Fibroblast of skin of right quadriceps (primary cell): ENCODE measurements at places on chromosomes 2 and 18.

DNA sequence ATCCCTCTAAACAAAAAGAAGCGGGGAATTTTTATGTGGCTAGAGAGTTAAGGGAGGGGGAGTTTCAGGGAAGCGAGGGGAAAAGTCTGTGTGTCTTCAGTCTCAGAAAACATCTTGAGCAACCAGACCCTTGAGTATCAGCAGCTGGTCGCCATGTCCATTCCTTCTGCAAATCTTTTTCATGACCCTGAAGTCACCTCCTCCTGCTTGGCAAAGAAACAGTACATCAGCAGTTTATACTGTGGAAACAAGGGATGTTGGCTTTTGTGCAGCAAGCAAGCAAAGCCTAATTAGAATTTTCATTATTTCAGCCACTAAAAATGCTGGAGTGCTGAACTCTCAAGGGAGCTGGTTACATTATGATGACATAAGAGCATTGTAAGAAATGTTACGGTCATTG, 187.4 kb upstream of the SLC8A1 start:
- no peak for DNase-seq

DNA sequence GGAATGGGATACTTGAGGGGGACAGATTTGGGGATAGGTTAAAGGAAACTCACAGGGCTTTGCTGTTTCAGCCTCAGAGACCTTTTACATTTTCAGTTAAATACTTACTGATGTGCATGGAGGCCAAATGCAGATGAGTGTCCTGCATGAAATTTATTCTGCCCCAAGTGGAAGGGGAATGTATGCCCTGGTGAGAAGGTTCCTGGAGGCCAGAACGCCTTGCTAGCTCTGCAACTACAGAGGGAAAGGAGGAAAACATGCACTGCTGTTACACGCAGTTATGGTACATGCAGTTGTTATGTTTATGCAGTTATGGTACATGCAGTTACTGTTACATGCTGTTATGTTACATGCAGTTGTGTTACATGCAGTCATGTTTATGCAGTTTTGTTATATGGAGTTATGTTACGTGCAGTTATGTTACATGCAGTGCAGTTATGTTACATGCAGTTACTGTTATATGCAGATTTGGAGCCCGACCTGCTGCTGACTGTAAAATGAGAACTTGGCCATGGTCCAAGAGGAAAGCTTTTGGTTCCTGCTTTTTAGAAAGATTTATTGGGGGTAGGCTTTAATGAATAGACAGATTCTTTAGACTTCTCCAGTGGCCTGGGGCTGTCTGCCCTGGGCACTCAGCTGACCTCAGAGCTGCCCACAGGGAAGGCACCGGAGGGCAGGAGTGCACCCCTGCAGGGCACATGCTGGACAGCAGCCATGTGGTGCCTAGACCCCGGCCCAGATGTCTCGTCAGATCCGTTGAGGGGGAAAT, 84.1 kb downstream of the LDLRAD4 start:
- DNase-seq = peak; percentile 30

DNA sequence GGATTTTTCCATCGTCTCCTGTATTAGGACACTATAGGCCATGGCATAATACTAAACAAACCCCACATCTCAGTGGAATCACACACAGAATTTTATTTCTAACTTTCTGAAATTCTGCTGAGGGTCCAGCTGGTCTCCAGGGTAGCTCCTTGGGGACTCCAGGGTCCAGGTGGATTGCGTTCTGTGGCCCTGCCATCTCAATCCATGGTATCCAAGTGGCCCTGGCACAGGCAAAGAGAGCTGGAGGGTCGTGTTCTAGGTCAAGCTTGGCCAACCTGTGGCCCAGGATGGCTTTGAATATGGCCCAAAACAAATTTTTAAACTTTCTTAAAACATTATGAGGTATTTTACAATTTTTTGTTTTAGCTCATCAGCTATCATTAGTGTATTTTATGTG, 134.6 kb downstream of the CTIF start:
- DNase-seq = no peak

DNA sequence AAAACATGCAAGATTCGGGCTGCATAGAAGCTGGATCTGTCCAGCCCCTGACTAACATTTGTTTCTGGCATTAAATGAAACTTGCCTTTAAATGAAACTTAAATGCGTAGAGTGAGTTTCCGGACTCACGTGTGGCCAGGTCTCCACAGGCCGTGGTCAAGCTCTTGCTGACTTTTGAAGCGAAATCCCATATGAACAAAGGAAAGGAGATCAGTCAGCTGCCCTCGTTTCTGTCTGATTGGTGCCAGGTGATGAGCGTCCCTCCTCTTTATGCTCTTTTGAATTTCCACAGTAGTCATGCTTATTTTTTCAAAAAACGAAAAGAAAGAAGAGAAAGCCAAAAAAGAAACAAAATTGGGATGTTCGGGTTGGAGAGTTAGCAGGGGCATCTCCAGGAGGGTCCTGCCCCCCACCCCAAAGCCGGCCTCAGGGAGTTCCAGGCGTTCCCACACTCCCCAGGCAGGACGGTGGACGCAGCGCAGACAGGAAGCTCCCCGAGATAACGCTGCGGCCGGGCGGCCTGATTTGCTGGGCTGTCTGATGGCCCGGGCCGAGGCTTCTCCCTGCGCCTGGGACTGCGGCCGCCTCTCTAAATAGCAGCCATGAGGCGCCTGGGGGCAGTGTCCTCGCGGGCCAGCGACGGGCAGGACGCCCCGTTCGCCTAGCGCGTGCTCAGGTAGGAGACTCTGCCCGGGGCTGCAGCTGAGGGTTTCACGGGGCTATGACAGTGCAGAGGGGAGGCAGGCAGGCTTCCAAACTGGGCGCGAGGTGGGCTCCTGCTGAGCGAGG, at the start of gene COLEC11:
TSS of gene COLEC11 (plus strand) at position 620 of the 789 bp plus-strand sequence. CDS start 9,229 bp downstream, outside the sequence.
- peak; percentile 22 for DNase-seq

- no peak for DNase-seq
Measured at GRCh38 chr18:68152770-68153169, 562.1 kb downstream of the TMX3 start.

DNA sequence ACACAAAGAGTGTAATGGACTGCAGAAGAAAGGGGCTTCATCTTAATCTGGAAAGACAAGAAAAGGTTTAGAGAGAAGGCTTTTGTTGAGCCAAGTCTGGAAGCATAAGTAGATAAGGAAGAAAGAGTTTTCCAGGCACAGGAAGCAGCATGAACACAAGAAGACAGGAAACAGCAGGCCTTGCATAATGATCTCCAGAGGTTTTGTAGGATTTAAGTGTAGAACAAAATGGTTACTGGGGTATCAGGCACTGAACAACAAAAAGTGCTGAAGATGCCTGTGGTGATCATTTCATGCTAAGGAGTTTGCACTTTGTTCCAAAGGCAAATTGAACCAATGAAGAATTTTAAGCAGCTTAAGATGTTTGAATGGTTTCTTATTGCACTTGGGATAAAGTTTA, 281.6 kb upstream of the TANK start:
- no peak for DNase-seq

DNA sequence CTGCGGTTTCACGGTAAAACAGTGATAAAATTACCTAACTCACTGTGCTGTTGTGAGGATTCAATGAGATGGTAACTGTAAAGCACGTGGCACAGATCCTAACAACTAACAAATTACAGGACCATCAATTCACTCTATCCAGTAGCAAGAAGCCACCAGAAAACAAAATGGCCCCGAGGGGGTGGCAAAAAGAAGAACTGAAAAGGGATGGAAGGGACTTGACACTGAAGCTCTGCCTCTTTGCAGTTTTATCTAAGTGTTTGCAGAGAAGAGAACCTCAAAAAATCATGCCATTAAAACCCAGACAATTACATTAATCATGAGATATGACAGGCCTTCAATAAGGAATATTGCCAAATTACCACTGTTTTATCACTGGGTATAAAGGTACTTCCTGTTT, 46.7 kb downstream of the IRS1 start:
- no peak for DNase-seq
